ENCODE measurements at places on chromosomes 4 and X.

DNA sequence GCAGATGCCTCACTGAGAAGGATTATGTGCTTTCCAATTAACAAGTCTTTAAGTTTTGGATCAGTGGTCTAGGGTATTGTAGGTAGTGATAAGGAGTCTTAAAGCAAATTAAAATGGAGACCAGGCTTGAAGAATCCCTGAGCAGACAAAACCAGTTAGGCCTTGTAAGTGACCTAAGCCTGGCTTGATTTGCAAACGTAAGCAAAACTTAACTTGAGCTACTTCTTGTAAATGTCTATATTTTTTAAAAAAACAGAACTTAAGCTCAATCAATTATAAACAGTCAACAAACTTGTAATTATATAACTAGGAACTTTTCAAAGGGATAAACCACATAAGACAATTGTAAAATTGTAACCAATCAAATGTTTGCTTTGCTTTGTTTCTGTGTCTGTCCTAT, 72.7 kb upstream of the NALF2 start:
- DNase-seq, result no peak

GRCh38 chrX:40778861-40779575, 43.7 kb upstream of the MED14 start:
- DNase-seq, result no peak

- no peak for DNase-seq
Measured at GRCh38 chrX:136250191-136251040, 784 bp downstream of the MAP7D3 start.

DNA sequence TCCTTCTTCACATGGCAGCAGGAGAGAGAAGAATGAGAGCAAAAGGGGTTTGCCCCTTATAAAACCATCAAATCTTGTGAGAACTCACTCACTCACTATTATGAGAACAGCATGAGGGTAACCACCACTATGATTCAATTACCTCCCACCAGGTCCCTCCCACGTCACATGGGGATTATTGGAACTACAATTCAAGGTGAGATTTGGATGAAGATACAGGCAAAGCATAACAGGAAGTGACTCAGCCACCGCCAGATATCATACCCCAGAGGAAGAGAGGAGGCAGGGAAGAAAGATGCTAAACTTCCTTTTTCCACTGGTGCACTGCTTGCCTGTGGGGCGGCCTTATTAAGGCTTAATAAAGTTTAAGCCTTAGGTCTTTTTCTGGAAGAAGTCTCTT, 766.1 kb downstream of the KCTD8 start:
- DNase-seq, result no peak

DNA sequence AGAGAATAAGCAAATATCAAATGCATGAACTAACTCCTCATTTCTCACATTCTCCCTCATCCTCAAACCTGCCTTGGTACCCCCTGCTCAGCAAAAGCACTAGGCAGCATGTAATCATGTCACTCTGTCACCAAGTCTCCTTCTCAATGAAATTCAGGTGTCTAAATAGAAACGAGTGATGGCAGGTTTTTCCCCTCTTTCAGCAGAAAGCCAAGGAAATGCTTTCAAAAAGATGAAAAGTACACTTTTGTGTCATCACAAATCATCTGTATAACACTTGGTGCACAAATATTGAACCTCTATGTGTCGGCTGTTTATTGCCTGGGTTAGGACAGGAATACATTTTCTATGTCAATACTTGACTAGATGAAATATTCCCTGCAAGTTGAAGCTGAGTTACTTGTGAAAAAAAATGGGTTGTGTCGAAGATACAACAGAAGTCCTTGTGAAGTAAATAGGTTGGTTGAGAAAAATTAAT, 285.1 kb upstream of the MAGEB18 start:
- DNase-seq, result no peak

DNA sequence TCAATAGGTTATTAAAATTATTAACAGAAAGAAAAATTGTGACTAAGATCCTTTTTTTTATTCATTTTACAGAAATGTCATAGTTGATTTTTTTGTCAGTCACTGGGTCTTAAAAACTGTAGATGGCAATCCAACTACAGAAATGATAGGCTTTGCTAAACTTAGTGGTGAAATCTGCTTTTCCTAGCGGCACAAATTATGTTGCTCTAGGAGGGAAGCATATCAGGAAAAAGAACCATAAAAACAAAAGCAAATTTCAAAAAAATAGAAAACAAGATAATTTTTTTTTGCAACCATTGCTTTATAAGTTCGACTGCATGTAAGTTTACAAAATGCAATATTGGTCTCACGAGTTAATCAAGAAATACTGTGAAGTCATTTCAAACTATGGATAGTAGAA, 443.5 kb upstream of the IGFBP7 start:
- DNase-seq, result no peak

DNA sequence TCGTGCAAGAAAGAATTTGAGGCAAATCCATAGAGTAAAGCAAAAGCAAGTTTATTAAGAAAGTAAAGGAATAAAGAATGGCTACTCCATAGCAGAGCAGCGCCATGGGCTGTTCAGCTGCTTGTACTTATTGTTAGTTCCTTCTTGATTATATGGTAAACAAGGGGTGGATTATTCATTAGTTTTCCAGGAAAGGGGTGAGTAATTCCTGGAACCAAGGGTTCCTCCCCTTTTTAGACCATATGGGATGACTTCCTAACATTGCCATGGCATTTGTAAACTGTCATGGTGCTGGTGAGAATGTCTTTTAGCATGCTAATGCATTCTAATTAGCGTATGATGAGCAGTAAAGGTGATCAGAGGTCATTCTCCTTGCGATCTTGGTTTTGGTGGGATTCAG, 23.5 kb upstream of the CEP135 start:
- no peak for DNase-seq

DNA sequence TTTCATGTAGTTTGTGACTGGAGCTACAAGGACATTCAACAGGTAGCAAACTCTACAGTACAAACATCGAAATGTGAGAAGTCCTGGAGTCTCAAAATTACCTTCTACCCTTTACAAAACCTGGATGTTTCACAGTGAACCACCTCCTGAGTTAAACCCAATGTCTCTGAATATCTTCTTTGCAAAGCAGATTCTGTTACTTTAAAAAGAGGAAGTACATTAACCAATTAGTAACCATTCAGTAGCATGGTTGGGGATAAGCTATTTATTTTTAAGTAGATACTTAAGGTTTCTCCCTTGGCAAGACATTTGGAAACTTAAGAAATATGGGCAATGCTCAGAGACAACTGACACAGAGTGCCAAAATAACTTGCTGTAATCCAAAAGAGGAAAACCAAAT, 371.9 kb upstream of the NWD2 start:
- no peak for DNase-seq

GRCh38 chr4:137664046-137664387, 131.7 kb upstream of the PCDH18 start:
- DNase-seq, result no peak

GRCh38 chrX:9330249-9330982, 134.4 kb upstream of the TBL1X start:
- no peak for DNase-seq

GRCh38 chr4:141571362-141571761, 65.0 kb upstream of the IL15 start:
- DNase-seq, result no peak

DNA sequence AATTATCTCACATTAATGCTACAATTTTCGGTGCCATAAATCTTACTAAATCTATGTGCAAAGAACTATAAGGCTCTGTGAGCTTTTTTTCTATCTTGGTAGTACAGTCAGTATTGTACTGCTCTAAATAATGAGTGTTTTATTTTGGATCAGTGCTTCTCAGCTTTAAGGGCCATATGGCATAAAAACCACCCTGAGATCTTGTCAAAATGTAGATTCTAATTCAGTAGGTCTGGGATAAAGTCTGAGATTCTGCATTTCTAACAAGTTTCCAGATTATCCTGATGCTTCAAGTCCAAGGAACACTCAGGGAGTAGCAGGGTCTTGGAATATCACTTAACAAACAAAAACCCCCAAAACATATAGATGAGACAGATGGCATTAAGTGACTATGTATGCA, 486.5 kb downstream of the GRXCR1 start:
- DNase-seq, result no peak

DNA sequence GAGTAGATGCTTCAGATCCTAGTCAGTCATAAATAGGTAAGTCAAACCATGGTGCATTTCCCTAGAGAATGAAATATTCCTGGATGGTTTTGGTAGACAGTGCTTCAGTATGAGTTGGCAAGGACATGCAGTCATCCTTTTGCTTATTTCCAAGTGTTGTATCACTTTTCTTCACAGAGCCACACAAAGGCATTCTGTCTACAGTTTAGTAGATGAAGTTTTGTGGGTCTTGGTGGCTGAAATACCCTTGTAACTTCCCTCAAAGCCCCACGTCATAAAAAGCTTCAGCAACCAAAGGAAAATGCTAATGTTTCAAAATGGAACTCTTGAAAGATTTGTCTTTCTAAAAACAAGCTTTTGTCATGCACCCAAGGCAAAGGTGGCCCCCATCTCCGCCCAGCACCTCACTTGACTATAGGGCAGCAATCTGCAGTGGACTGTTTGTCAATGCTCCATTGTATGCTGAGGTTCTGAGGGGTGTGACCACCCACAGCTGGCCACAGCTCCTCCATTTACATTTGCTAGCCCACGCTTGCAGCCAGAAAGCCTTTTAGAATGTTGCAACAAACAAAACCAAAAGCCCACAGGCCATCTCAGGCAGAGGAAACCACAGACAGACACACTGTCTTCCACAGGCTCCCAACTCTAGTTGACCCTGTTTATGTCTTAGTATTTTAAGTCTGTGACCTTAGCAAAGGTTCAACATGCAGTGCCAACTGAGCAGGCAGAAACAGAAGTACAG, 87.1 kb upstream of the FAM9C start:
- no peak for DNase-seq

- DNase-seq, result no peak
Measured at GRCh38 chrX:79366873-79367749, at the start of gene ITM2A. TSS of gene ITM2A (minus strand) at chrX:79367334. CDS start at chrX:79367215, 119 bp downstream.

- DNase-seq, result peak; percentile 18
Measured at GRCh38 chr4:6342530-6343293, 73.1 kb downstream of the WFS1 start.

DNA sequence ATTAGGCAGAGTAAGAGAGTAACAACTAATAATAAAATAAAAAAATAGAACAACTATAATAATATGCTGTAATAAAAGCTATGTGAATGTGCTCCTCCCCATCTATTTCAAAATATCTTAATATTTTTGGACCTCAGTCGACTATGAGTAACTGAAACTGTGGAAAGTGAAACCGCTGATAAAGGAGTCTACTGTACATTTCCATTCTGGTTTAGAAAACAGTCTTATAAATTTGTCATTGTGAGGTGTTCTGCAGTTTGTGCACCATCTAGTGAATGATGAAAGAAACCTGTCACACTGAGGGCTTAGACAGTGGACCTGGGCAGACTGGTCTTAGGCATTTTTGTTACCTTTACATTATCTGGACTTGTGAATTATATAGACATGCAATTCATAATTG, 42.0 kb downstream of the TMEM150C start:
- no peak for DNase-seq

GRCh38 chr4:92382128-92382527, 78.4 kb downstream of the GRID2 start:
- DNase-seq, result no peak

- no peak for DNase-seq
Measured at GRCh38 chr4:170770664-170771063, 680.9 kb upstream of the AADAT start.

- DNase-seq, result no peak
Measured at GRCh38 chr4:146462251-146462650, 59.5 kb downstream of the SLC10A7 start.

DNA sequence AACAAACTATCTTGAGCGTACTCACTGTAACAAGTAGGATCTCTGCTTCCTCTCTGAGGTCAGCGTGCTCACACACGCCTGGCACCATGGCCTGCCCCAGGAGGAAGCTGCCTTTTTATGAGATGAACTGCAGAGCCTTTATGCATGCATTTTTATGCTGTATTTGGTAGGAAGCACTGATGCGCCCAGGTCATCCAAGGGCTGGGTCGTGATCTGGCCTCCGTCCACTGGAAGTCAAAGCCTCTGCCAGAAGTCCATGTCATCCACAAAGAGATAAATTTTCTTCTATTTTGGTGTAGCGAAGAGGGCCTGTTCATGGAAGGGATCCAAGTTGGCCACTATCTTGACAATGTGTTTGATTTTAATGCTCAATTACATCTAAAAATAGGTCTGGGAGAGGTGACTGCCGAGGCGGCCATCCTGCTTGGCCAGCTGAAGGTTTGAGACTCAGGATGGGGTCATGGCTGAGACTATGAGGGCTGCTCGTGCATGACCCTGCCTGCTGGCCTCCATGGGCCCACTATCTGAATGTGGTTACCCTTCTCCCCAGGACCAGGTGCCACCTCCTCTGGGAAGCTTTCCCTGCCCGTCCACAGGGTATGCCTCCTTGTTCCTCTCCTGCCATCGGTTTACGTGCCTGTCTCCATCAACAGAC, 50.3 kb downstream of the HTRA3 start:
- DNase-seq, result no peak
